ENCODE measurements at places on chromosomes 5 and 9.

- DNase-seq = no peak
Observed at GRCh38 chr9:137312852-137313325, 10.8 kb upstream of the NRARP start.

- no peak for DNase-seq
Observed at GRCh38 chr5:110268985-110269384, 457.5 kb downstream of the TMEM232 start.

DNA sequence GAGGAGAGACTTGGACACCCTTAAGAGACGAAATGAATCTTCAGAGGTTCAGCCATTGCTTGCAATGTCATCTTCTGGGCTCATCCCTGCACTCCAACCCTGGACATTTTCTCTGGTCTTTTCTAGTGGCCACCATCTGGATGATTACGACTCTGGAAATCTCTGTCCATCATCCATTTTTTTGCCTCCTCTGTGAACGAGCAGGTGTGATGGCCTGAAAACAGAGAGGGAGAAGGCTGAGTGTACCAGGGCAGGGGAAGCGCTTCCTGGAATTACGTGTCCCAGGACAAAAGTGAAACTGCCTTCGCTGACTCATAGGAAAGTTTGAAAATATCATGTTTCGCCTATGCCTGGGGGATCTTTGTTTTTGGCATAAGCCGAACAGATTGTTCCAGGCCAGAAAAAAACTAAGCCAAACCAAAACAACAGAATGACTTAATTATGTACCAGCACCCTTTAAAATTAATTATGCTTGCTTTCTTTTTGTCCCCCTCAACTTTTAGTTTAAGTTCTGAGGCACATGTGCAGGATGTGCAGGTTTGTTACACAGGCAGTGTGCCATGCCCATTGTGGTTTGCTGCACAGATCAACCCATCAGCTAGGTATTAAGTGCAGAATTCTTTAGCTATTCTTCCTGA, 31.9 kb downstream of the ANKRD33B start:
- peak; percentile 93 for DNase-seq

GRCh38 chr9:134778841-134779411, 101.7 kb upstream of the FCN2 start:
- DNase-seq = no peak

DNA sequence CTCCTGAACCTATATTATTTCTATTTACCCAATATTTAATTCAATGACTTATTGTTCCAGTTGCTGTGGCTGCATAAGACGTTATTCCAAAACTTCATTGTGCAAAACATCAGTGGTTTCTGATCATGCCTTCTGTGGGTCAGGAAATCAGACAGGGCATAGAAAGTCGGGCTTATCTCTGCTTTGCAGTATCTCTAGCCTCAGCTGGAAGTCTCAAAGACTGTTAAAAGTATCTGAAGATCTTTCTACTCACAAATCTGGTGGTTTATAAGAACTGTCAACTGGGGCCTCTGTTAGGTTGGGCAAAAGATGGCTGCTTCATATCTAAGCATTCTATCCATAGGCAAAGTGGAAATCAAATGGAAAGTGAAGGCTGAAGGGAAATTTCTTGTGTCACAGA, 687.7 kb upstream of the ARRDC3 start:
- no peak for DNase-seq

DNA sequence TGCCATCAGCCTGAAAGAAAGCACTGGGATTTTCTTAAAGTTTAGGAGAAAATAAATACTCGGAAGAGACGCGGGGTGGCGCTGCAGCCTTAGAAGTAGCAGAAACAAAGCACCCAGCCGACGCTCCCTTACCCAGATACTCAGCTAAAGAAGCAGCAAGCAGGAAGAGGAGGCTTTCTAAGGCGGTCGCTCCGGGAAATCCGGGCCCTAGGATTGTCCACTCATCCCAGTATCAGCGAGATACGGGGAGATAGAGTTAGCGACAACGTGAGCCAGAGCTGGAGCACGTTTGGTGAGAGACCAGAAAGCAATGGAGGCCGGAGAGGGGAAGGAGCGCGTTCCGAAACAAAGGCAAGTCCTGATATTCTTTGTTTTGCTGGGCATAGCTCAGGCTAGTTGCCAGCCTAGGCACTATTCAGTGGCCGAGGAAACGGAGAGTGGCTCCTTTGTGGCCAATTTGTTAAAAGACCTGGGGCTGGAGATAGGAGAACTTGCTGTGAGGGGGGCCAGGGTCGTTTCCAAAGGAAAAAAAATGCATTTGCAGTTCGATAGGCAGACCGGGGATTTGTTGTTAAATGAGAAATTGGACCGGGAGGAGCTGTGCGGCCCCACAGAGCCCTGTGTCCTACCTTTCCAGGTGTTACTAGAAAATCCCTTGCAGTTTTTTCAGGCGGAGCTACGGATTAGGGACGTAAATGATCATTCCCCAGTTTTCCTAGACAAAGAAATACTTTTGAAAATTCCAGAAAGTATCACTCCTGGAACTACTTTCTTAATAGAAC, at the start of gene PCDHB2:
PCDHB2 (plus strand) TSS at position 135 of the 782 bp plus-strand sequence; CDS start at position 311, 176 bp downstream.
- DNase-seq = peak; percentile 82

GRCh38 chr9:116904165-116904564, 217.1 kb downstream of the TRIM32 start:
- no peak for DNase-seq

DNA sequence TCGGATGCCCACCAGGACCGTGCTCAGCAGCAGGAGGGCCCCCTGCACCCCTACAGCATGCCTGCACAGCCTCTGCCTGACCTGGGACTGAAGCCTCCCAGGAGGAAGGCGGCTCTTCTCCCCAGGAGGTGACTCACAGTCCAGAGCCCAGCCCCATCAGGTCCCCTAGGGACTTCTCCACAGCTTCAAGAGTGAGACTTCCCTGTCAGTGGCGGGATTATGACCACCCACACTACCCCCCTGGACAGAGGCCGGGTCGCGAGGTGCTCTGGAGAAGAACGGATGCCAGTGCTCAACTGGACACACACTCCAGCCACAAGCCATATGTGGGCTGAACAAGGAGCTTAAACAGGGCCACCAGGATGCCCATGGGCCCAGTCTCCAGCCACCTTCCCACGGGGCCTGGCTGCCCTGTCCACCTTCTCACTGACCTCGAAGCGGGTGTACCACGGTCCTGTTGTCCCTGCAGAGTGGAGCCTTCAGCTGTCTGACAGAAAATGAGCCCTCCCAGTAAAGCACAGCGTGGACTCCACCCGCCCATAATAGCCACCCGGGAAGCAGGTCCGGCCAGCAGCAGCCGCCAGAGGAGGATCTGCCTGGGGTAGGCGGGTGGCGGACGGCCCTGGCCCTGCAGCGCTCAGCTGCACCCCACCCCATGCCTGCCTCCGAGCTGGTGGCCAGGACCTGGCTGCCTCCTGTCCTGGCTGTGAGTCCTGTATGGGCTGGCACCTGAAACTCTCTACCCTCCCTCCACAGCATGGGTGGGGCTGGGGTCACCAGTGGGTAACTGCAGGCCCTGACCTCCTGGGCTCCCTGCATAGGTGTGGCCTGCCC, 54.7 kb downstream of the SEMA4D start:
- DNase-seq = no peak

DNA sequence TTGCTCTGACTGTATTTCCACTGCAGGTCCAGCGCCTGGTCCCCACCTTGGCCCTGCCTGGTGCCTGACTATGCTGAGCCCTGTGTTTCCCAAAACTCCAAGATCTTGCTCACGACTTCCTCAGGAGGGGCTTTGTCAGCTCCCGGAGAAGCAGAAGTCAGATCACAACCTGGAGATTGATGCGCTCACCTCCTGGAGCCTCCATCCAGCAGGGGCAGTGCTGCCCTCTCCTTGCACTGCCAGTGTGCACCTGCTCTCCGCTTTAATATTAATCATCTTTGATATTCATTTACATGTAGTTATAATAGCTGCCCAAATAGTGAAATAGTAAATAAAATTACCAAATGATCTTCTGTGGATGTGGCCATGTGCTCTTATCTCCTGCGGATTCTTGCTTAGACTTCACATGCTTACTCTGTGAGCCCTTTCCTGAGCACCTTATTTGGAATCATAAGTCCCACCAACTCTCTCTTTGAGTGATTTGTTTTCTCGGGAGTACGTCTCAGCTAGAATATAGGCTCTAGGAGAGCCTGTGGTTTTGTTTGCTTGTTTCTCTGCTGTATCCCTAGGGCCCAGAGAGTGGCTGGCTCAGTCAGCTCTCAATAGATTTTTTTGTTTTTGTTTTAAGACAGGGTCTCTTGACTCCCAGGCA, 17.4 kb downstream of the MAML1 start:
- DNase-seq = no peak

DNA sequence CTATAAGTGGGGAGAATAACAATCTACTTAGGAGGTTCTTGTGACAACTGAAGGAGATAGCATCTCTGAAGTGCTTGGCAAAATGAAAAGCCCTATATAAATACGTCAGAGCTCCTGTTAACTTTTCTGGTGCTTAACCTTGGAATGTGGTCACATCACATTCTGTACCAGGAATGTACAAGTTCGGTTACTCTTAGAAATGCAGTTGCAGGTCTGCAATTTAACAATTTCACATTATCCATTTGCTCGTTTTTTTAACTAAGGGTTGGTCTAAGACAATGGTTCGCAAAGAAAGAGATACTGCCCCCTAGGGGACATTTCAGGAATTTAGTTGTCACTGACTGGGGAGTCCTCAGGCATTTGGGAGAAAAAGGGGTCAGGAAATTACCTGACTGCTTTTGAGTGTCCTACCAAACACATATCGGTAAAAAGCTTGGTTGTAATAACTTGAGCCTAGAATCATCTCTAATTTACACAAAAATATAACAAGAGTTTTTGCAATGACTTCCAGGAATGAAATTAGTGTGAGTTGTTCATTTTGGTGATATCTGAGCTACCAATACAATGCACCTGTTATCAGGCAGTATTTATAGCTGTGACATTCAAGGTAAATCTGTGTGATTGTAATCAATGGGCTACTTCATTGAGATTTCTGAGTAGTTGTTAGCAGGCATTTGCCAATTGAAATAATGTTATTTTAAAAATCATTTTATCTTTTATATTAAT, 5.4 kb upstream of the HBEGF start:
- DNase-seq = peak; percentile 19

DNA sequence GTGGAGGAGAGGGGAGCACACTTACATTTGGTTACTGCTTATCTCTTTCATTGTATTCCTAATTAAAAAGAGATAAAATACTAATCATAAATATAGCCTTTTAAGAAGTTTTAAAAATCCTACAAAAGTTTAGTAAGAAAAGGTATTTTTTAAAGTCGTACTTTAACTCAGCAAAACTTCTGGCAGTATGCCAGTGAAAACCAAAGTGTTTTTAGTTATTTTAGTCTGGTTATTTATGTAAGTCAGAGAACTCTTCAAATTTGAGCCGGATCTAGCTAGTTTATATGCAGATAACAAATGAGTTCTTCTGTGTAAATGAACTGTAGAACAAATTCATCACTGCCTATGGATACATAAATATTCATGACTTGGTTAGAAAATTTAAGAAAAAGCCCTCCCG, 36.5 kb upstream of the ANKDD1B start:
- no peak for DNase-seq

DNA sequence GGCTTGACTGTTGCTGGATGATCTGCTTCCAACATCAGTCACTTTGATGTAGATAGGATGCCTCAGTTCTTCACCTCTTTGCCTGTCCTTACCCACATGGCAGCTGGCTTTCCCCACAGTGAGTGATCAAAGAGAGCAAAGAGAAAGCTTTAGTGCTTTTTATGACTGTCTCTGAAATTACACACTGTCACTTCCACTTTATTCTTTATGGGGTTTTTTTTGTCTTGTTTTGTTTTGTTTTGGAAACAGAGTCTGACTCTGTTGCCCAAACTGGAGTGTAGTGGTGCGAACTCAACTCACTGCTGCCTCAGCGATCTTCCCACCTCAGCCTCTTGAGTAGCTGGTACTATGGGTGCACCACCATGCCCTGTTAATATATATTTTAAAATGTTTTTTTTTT, 32.4 kb upstream of the C5orf24 start:
- no peak for DNase-seq

DNA sequence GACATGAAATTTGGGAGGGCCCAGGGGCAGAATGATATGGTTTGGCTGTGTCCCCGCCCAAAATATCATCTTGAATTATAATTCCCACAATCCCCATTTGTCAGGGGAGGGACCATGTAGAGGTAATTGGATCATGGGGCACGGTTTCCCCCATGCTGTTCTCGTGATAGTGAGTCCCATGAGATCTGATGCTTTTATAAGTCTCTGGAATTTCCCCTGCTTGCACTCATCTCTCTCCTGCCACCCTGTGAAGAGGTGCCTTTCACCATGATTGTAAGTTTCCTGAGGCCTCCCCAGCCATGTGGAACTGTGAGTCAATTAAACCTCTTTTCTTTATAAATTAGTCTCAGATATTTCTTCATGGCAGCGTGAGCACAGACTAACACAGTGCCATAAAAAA, 11.3 kb downstream of the FBXO10 start:
- no peak for DNase-seq

GRCh38 chr9:127742435-127743088, 7.5 kb upstream of the TOR2A start:
- peak; percentile 100 for DNase-seq

GRCh38 chr9:80440724-80441123, 869.0 kb downstream of the TLE4 start:
- DNase-seq = no peak

GRCh38 chr9:130285271-130285670, 19.7 kb downstream of the HMCN2 start:
- DNase-seq = no peak

DNA sequence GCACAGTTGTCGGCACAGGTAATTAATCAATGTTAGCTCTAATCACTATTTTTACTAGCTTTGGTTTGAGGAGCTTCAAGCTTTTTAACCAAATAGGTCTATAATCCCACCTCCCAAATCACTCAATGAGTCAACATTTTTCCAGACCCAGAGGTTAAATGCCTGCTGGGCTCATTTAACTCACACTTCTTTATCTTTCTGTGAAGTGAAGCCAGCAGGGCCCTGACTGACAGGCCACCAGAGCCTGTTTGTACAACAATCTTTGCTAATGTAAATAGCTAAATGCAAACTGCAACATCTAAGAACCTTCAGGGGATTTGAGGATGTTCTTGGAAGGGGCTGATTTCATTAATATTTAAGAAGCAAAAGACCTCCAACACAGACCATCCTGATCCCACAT, 98.4 kb upstream of the NREP start:
- DNase-seq = no peak

GRCh38 chr9:38392235-38393127, at the start of gene ALDH1B1:
Gene ALDH1B1 (plus strand): TSS chr9:38392702. CDS start chr9:38395749, 3,047 bp downstream.
- DNase-seq = peak; percentile 73

GRCh38 chr9:700365-701282, 140.9 kb upstream of the DMRT1 start:
- no peak for DNase-seq

DNA sequence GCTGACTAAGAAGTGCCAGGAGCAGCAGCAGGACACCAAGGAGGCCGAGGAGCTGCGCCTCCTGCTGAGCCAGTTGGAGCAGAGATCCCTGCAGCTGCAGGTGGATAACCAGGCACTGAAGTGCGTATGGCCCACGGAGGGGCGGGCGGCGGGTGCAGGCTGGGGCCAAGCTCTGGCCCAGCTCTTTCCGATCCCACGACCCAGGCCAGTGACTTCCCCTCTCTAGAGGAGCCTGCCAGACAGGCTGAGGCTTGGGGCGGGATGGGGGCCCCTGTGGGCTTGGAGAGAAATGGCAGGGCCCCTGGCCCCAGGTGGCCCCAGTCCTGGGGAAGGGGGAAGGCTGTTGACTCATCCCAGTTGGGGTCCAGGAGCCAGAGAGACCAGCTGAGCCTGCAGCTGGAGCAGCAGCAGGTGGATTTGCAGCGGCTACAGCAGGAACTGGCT, 3.6 kb downstream of the PTRH1 start:
- DNase-seq = peak; percentile 74
